ENCODE measurements at places on chromosomes 3 and 15.
A peak's percentile ranks its signal among the peaks of the same experiment; 100 is the strongest.

- no peak for DNase-seq
Measured at GRCh38 chr3:100869787-100870186, 123.4 kb downstream of the ABI3BP start.

DNA sequence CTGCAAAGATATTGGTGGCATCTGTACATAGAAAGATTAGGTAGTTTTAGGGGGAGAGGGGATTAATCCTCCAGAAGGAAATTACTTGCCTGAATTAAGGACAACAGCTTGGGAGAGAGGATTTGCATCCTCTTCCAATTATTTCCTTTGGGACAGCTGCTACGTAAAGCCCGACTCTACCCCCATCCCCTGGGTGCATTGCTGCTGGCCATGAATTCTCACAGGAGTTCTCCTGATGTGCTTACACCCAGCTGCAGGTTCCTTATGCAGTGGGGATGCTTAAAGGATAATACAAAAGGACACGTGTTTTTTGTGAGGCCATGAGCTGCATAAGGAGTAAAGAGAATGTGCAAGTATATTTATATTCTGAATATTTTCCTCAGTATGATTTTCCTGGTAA, 132.3 kb downstream of the VPS8 start:
- no peak for DNase-seq

GRCh38 chr3:44999782-45000181, 23.7 kb downstream of the EXOSC7 start:
- DNase-seq = no peak

GRCh38 chr3:136883967-136884720, 22.1 kb downstream of the NCK1 start:
- no peak for DNase-seq

- DNase-seq = no peak
Measured at GRCh38 chr3:100465892-100466777, 26.3 kb upstream of the TMEM45A start.

GRCh38 chr3:18443665-18444594, 18.8 kb upstream of the SATB1 start:
- DNase-seq = no peak

- DNase-seq = no peak
Measured at GRCh38 chr15:51971032-51971374, 575 bp downstream of the LEO1 start.

GRCh38 chr3:122092460-122093165, 37.5 kb downstream of the CD86 start:
- DNase-seq = peak; percentile 36

DNA sequence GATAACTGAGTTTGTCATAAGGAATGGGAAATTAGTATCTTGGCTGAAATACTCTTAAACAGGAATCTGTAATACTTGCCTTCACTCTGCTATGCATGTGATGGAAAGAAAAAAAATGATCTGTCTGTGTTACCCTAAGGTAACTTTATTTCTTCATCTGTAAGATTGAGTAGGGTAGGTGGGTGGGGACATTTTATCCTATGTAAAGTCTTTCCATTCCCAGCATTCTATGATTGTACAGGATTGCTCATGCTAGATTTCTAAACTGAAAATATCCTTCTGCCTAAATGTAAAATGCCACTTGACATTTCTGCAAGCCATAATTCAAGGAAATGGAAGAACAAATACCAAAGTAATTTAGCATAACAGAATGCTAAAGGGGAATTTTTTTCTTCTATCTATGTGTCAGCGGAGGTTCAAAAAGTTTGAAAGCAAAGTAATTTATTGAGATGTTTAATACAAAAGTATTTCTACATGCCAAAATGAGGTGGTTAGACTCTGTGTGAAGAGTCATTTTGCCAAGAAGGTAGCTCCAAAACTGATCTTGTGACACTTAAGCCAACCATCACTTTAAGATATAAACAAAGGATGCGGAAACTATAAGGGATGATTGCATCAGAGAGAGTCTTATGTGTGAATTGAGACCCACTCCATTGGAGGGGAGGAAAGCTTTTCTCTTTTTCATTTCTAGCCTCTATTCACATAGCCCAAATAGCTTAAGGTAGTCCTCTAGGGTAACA, 46.6 kb upstream of the SERPINI2 start:
- DNase-seq = no peak

DNA sequence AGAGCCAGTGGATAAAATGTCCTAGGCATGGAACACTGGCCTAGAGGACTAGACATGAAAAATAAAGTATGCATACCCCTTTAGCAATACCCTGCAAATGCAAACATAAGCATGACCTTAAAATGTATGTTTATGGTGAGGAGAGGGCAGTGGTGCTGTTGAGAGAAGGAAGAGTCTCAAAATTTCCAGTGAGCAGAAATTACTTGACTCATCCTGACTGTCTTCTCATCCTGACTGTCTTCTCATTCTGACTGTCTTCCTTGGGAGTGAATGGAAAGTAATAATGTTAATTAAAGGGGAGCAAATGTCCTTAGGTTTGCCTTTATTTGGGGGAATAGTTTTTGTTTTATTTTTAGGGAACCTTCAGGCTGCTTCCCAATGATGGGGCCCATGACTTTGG, 121.5 kb upstream of the GALNT15 start:
- no peak for DNase-seq

DNA sequence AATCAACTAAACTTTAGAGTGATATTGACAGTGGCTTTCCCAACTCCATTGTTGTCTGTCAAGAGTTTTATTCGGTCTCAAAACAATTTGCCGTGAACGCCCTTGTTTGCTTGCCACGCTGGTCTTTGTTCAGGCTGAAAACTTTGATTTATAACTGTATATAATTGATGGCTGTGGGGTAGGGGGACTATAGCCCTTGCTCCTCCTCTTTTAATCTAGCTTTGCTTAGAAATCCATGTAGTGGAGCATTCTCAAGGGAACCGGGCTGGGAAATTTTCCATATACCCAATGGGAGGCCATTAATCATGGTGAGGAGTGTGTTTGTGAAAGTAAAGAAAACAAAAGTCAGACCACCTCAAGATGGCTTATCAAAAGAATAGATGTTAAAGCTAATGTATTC, 339.8 kb upstream of the RARB start:
- no peak for DNase-seq

- no peak for DNase-seq
Measured at GRCh38 chr15:85035980-85036379, 54.3 kb downstream of the PDE8A start.

GRCh38 chr3:31522152-31522551, 10.6 kb upstream of the STT3B start:
- no peak for DNase-seq

DNA sequence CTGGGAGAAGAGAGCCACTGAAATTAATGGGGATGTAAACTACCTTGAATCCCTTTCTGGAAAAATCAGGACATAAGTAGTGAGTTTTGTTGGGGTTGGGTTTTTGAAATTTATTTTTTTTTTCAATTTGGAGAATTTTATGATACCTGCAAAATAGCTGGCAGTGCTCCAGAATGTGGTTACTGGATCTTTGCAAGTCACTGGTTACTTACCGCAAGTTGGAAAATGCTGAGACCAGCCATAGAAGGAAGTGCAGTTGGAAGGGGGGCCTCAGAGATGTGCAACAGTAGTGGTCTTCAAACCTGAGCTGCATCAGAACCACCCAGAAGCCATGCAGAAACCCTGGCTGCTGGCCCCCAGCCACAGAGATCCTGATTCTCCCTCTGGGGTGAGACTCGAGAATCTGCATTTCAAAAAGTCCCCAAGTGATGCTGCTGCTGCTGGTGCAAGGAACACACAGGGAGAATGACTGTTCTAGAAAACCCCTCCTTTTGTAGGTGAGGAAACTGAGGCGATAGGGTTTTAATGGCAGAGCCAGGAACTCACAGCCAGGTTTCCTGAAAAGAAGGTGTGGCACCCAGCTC, 39.7 kb downstream of the SEMA5B start:
- no peak for DNase-seq

- DNase-seq = no peak
Measured at GRCh38 chr15:28915935-28916334, 30.2 kb downstream of the APBA2 start.

DNA sequence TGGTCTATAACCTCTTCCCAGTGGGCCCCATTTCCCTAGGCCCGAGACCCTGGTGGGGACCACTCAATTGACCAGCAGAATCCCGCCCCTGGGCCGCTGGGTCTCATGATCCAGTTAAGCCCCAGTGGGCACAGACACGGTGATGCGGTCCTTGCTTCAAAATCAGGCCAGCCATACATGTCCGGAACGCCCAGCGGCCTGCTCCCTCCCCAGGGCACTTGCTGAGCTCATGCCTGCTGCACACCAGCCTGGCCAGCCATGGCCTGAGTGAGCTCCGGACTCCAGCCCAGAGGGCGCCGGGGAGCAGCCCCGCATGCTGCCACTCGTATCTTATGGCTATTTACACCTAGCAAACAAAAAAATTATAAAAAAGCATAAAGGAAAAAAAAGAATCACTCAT, 34.4 kb upstream of the IQSEC1 start:
- no peak for DNase-seq

- peak; percentile 14 for DNase-seq
Measured at GRCh38 chr3:52798978-52799476, 4.4 kb downstream of the ITIH3 start.
